Effector CD4-positive, alpha-beta T cell (primary cell): ENCODE measurements at places on chromosomes 7 and 10.

- DNase-seq = no peak
Measured at GRCh38 chr10:51244748-51245490, 170.6 kb downstream of the PRKG1 start.

GRCh38 chr7:102097601-102098161 lies 189.0 kb upstream of the SH2B2 start:
- no peak for DNase-seq

DNA sequence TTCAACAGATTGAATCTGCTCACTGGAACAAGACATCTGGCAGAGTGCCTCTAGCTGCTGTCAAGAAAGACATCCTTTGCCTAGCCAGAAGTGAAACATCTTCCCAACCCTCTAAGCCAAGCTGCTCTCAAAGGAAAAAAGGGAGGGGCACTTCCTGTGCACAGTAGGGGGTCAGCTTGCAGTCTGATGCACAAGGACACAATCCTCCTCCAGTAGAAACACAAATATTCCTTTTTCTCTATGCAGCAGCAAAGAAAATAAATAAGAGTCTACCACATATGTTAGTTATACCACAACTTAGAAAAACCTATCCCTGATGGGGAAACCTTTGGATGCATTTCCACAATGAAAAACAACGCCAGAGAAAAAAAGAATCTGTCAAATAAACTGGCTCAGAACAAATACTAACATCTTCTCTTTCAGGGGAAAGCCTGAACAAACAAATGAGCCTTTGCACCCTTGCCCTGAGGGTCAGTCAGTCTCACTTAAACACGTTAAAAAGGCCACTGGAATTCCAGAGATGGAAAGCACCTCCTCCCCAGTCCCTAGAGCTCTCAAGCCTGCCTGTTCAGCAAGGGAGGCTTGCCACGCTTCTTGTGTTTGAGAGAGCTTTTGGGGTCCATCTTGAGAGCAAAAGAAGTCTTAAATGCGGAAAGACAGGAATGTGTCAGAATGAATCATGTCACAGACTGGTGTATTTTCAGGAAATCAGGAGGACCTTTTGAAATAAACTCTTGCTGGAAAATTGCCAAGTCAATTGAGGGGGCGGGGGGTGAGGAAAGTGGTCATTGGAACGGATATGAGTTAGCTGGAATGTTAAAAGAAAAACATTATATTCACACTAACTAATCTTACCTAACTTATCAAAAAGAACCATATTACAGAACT lies 7.5 kb downstream of the LAMB1 start:
- DNase-seq = no peak

DNA sequence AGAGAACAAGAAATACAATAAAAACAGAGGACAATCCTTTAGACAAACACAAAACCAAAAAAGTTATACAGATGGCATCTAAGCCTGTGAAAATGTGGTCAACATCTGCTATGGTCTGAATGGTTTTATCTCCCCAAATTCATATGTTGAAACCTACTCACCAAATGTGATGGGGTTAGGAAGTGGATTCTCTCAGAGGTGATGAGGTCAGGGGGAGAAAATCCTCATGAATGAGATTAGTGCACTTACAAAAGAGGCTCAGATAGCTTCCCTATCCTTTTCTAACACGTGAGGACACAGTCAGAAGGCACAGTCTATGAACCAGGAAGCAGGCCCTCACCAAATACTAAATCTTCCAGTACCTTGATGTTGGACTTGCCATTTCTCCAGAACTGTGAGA lies 147.8 kb upstream of the GPR22 start:
- DNase-seq = no peak

DNA sequence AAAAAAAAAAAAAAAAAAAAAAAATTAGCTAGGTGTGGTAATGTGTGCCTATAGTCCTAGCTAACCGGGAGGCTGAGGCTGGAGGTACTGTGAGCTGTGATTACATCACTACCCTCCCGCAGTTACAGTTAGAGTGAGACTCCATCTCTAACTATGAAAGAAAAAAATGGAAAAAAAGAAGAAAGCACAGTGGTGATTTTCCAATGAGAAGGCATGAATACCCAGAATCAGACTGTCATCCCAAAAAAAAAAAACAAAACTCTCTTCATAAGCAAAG lies 269.9 kb upstream of the MKLN1 start:
- no peak for DNase-seq

DNA sequence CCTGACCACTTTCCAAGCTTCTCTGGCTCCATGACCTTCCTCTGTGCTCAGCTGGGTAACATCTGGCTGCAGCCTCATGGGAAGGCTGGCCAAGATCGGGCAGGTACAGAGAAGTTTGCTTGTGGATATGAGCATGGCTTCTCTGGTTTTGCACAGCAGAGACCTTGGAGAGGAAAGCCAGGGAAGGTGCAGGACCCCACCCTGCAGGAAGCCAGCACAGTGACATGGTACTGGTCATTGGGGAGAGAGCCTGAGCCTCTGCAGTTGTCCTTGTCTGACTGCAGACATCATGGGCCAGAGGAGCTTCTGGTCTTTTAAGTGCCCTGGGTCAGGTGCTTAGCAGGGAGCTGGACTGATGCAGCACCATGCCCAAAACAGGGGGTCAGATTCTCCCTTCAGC lies 70.6 kb upstream of the LEP start:
- DNase-seq = no peak

- DNase-seq = no peak
Measured at GRCh38 chr7:141557360-141557759, 6.2 kb downstream of the AGK start.

DNA sequence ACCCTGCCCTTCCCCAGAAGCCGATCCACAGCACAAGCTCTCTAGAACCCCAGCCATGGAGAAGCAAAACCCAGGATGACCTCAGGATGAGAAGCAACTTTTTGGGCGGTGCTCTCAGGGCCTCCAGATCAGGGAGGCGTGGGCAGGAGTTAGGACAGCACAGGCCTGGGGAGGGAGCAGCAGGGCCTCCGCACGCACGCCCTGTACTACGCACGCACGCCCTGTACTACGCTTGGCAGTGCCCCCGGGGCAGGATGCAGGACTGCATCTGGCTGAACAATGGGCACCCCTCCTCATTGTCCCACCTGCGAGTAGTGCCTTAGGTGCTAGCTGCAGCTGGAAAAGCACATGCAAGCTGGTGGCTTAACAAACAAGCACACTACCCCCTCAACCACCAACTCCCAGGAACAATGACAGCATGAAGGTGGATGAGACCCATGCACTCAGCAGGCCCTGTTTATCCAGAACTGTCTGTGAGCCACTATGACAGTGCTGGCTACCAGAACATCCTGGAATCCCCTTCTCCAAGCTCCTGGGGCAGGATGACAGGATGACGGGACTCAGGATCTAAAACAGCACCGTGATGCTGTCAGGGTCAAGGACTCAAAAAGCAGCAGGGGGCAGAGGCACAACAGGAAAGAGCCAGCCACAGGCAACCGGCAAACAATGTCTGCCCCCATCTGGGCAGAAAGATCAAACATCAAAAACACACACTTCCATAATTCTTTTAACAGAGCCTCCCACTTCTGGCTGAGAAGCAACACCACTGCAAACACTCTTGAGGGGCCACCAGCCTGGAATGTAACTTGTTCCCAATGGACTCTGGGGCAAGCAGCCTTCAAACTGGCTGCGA lies 11.8 kb downstream of the PODXL start:
- DNase-seq = no peak
